Endothelial cell of umbilical vein (primary cell): ENCODE measurements at places on chromosomes 3 and 15.

- peak; percentile 54 for DNase-seq
Observed at GRCh38 chr3:128068156-128068620, 16.0 kb downstream of the SEC61A1 start.

DNA sequence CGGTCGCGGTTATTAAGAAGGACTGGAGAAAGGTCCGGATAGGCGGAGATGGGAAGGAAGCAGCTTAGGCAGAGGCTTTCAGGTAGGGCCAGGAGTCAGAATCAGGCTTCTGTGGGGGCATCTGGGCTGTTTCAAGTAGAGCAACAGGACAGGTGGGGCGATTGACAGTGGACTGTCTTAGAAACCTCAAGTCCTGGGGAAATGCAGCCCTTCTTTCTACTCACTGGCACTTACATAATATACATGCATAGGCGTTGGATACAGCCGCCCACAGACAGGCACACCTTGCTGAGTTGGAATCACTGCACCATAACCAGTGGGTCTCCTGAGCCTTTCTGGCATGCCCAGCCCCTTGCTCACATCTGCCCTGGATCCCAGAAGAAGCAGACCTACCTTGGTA, 730 bp downstream of the MYD88 start:
- no peak for DNase-seq

DNA sequence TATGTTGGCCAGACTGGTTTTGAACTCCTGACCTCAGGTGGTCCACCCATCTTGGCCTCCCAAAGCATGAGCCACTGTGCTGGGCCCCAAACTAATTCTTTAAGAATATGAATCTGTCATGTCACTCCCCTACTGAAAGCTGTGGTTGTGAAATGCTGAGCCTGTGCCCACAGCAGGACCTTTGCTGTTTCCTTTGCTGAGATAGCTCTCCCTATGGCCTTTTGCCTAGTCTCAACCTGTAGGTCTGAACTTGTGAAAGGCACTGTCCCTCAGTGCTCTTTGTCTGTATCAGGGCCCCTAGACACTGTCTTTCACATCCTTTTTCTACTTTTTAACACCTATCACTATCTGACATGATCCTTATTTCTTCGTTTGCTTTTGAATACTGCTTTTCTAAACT, 62.7 kb upstream of the CCR4 start:
- no peak for DNase-seq

GRCh38 chr3:141608438-141608837, 121.6 kb downstream of the RASA2 start:
- DNase-seq = no peak

GRCh38 chr3:52721002-52721729, 15.3 kb downstream of the SPCS1 start:
- DNase-seq = no peak

DNA sequence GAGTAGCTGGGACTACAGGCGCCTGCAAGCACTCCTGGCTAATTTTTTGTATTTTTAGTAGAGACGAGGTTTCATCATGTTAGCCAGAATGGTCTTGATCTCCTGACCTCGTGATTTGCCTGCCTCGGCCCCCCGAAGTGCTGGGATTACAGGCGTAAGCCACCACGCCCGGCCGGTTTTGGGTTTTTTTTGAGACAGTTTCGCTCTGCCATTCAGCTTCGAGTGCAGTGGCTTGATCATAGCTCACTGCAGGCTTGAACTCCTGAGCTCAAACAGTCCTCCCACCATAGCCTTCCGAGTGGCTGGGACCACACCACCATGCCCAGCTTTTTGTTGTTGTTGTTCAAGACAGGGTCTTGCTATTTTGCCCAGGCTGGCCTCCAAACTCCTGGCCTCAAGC, 16.0 kb upstream of the SCAP start:
- DNase-seq = no peak
